ENCODE measurements at places on chromosomes 6 and 20. TPM values are rescaled to one million over a fixed set of nuclear protein-coding genes. Genes with fewer than 3 reads are reported as not detected.

CENPQ gene
- total RNA-seq: 5.9 TPM

C20orf204 gene
- 3.2 TPM for total RNA-seq

RBPJL gene
- not detected for total RNA-seq

DCDC2 gene
- total RNA-seq: 1.4 TPM

MGME1 gene
- total RNA-seq: 26.7 TPM

LY6G6D gene
- total RNA-seq: 0.67 TPM

TAGAP gene
- 0.32 TPM for total RNA-seq

FOXS1 gene
- total RNA-seq: 2.5 TPM

MEP1A gene
- total RNA-seq: not detected

TSHZ2 gene
- 31.0 TPM for total RNA-seq

RBCK1 gene
- total RNA-seq: 108 TPM

PHACTR3 gene
- 0.16 TPM for total RNA-seq

CLDN20 gene
- total RNA-seq: not detected

GDAP1L1 gene
- total RNA-seq: 0.40 TPM

ZBP1 gene
- total RNA-seq: not detected

SLC25A27 gene
- total RNA-seq: 33.8 TPM

HAO1 gene
- not detected for total RNA-seq

KCNQ5 gene
- total RNA-seq: 5.2 TPM

TRIM27 gene
- 76.1 TPM for total RNA-seq

PPP1R16B gene
- not detected for total RNA-seq

MUC21 gene
- not detected for total RNA-seq

MRAP2 gene
- 2.7 TPM for total RNA-seq

BTNL2 gene
- total RNA-seq: not detected

TULP1 gene
- total RNA-seq: 17.6 TPM

CLVS2 gene
- total RNA-seq: 0.11 TPM

SMLR1 gene
- total RNA-seq: not detected

EDEM2 gene
- 16.5 TPM for total RNA-seq

RALY gene
- 141 TPM for total RNA-seq

EPB41L1 gene
- total RNA-seq: 42.8 TPM

RPP40 gene
- total RNA-seq: 6.8 TPM

OGFR gene
- 56.5 TPM for total RNA-seq

TOX2 gene
- total RNA-seq: 0.94 TPM

CCDC170 gene
- total RNA-seq: 3.2 TPM

BEND3 gene
- total RNA-seq: 10.4 TPM

TCF15 gene
- 0.90 TPM for total RNA-seq
